ENCODE measurements at places on chromosomes 2 and 18.
A peak's percentile ranks its signal among the peaks of the same experiment; 100 is the strongest.

DNA sequence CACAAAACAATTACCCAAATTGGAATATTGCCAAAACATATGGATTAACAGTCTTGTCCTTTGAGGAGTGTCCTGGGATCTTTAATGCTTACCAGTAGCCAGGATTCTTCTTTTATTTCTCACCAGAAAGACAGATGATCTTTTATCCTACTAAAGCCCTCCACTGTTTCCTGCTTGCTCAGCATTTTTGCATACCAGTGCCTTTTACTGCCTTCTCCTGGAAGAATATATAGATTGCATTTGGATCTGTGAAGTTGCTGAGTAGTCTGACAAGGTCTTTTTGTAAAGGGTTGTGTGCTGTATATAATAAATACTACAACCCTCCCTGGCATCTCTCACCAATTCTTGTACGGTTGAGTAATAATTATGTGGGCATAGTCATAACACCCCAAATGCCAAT lies 652.2 kb downstream of the LRRTM4 start:
- DNase-seq = no peak

- DNase-seq = peak; percentile 14
Observed at GRCh38 chr2:162490052-162490717, 146.3 kb downstream of the GCA start.

DNA sequence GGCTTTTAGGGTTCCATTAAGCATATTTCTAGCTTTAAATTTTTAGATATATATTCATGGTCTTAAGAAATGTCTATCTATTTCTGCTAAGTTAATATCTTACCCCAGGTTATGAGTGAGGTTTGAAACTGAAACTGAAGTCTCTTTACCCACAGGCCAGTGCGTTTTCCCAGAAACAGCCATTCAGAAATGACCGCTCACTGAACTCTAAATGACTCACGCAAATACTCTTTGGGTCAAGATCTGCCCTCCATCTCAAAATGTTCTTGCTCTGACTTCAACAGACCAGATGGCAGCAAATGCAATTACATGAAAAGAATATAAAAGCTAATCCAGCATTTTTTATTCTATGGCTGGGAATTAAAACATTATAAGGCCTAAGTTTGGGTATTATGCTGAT lies 315.2 kb downstream of the TDRD15 start:
- DNase-seq = no peak

- no peak for DNase-seq
Observed at GRCh38 chr2:71069376-71069775, 928 bp downstream of the NAGK start.

- DNase-seq = no peak
Observed at GRCh38 chr2:3460831-3461800, 58.2 kb downstream of the ADI1 start.

- no peak for DNase-seq
Observed at GRCh38 chr2:128622371-128622770, 303.7 kb upstream of the HS6ST1 start.

Data from activated CD8-positive, alpha-beta T cell treated with anti-CD3 and anti-CD28 coated beads for 36 hours (primary cell).